ENCODE measurements at places on chromosomes 2 and 18.

- DNase-seq: no peak
Observed at GRCh38 chr2:135798762-135799161, 38.2 kb downstream of the LCT start.

DNA sequence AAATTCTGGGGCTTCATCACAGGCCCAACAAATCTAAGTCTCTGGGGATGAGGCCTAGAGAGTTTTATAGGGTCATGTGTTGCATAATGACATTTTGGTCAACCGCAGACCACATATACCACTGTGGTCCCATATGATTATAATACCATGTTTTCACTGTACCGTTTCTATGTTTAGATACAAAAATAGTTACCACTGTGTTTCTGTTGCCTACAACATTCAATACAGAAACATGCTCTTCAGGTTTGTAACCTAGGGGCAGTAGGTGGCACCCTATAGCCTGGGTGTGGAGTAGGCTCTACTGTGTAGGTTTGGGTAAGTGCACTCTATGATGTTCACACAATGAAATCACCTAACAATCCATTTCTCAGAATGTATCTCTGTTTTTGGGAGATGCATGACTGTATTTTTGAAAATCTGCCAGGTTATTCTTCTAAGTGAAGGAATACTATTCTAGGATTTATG lies 485.2 kb downstream of the PTPRM start:
- DNase-seq: peak; percentile 30

GRCh38 chr2:172957734-172958133 lies 117.9 kb upstream of the MAP3K20 start:
- DNase-seq: no peak

GRCh38 chr18:45980229-45980628 lies 13.1 kb upstream of the EPG5 start:
- DNase-seq: no peak

DNA sequence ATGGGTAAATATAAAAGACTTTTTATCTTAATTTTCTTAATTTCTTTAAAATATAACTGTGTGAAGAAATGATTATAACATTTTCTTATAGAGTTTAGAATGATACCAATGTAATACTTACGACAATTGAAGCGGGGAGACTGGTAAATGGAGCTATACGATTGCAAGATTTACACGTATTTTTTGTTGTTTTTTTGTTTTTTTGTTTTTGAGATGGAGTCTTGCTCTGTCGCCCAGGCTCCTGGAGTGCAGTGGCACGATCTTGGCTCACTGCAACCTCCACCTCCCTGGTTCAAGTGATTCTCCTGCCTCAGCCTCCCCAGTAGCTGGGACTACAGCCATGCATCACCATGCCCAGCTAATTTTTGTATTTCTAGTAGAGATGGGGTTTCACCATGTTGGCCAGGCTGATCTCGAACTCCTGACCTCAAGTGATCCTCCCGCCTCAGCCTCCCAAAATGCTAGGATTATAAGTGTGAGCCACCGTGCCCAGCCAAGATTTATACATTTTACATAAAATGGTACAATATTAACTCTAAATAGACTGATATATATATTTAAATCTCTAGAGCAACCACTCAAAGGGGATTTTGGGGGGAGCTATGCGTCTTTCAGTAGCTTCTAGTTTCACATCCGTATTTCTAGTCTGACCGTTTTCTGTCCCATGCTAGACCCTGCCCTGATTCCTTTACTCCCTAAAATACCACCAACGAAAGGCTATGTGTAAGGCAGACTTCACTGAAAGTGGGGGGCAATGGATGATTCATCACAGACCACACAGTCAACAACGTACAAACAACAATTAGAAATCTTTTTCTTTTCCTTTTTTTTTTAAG lies 28.2 kb upstream of the ATG16L1 start:
- DNase-seq: no peak

GRCh38 chr2:26725521-26725820 lies 32.9 kb downstream of the KCNK3 start:
- DNase-seq: no peak

GRCh38 chr18:12399231-12399630 lies 8.5 kb upstream of the PRELID3A start:
- DNase-seq: no peak

DNA sequence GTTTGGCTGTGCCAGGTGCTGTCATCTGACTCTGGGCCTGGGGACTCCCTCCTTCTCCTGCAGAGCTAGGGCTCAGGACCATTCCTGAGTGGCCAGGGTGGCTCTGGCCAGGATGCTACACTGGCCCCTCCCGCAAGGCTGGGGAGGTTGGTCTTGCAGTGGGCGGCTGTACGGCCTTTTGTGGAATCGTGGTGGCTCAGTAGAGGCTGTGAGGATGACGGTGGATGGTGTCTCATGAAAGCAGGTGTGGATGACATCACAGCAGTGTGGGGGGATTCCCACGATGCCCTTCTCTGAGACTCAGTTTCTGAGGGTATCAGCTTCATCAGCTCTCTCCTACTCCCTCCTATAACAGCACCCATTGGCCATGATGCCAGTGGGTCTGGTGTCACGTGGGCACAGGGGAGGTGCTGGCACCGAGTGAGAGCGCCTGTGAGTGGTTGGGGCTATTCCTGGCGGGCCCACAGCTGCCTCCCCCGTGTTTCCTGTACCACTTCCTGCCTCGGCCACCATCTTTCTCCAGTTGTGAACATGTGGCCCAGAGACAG lies 144.2 kb upstream of the HDAC4 start:
- DNase-seq: no peak

DNA sequence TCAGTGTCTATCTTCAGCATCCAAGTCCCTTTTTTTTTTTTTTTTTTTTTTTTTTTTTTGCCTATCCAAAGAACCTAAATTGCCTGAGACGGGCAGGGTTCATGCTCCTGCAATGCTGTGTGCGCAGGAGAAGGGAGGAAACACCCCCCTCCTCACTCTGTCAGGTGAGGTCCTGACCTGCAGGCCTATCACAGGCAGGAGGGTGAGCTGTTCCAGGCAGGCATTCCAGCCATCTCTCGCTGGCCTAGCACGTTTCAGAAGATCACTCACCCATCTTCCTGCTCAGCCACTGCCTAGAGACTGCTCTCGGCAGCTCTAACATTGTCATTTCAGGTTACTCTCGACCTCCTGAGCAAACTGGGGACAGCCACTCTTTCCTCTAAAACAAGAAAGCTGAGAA lies 48.4 kb upstream of the LAPTM4A start:
- DNase-seq: no peak

- DNase-seq: no peak
Observed at GRCh38 chr2:58553937-58554336, 312.8 kb upstream of the FANCL start.

DNA sequence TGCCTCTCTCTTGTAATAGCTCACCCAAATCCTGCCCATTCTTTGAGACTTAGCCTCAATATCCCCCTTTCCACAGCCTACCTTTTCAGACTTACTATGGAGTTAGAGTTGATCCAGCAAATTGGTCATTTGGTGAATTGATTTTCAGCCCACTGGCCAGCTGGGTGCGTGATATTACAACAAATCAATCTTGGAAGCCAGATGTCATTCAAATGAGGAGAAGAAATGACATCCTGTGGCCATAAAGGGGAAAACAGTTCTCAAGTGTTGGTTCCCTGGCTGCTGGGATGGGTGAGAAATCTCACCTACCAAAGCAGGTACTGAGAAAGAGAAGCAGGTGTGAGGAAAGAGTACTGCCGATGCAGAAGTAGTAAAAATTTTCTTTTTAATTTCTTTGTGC lies 36.7 kb upstream of the FOXI3 start:
- no peak for DNase-seq

DNA sequence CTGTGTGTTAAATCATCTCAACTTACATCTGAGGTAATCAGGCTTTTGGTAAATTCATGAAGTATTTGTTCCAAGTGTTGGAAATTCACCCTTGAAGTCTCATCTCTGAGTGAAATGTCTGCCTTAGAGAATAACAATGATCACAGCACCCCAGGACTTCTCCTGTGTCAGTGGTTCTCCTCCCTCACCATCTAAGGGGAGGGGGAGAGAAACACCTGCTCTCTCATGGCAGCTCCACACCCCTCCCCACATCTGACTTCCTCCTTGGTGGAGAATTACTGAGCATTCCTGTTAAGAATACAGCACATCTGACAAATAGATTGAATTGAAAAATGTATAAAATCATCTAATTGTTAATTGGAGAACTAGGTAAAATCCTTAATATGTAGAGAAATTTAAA lies 532.1 kb downstream of the RNF144A start:
- DNase-seq: no peak

GRCh38 chr2:162318328-162319180 lies at the start of gene IFIH1:
Gene IFIH1, minus strand, starts transcription at chr2:162318684. Its CDS starts 377 bp downstream, at chr2:162318307.
- DNase-seq: peak; percentile 91

GRCh38 chr2:4358837-4359236 lies 655.5 kb downstream of the DCDC2C start:
- DNase-seq: no peak

DNA sequence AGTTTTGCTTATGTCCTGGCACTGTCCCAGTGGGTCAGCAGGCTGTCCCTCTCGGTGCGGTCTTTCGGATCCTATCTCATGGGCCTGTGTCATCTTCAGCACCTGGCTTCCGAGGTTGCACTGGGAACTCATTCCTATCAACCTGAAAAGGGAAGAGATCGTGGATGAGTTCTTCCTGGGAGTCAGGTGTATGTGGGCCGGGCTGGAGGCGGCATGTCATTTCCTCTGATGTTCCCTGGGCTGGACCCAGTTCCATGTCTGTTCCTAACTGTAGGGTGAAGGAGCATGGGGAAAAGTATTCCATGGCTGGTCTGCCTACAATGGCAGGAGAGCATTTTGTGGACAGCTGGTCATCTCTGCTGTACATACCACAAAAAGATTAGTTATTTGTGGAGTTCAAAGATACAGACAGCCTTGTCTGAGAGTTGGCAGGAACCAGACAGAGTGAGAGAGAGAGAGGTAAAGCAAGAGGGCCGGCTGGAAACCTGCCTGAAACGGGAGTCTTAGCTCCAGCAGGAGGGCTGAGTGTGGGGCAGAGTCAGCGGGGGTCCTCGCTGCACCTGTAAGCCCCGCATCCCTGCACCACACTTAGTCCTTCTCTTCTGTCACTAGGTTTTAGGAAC lies 25.2 kb downstream of the FAM228A start:
- no peak for DNase-seq

DNA sequence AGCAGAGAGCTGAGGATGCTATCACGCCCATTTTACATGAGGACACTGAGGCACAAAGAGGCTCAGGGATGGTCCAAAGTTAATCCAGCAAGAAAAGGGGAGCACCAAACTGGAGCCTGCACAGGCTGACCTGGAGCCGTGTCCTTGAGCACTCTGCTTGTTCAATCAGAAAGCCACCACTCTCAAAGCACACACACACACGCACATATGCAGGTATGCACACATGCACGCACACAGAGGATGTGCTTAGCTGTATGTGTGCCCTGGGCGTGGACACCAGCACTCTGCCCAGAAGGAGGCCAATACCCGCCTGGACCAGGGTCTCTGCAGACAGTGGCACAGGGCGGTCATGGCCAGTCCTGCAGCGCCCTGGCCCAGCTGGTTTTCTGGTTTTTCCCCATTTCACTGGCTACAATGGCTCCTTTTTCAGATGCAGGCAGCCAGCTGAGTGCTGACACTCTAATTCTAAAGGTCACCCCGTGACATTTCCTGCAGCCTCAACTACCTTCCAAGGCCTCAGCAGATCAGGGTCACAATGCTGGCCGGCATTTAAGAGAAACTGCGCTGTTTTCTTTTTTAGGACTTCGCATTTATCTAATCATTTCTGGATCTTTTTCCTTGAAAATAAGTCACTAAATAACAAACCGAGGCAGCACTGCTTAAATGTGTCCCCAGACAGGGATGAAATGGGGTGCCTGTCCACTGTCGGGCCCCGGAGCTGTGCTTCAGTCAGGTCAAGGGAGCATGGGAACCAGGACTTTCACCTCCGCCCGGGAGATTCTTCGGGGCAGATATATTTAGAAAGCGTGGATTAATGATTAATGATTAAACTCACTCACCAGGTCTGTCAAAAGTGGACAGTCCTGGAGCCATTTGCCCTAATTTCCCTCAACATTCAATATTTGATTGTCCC lies 104.5 kb downstream of the HDAC4 start:
- DNase-seq: no peak

DNA sequence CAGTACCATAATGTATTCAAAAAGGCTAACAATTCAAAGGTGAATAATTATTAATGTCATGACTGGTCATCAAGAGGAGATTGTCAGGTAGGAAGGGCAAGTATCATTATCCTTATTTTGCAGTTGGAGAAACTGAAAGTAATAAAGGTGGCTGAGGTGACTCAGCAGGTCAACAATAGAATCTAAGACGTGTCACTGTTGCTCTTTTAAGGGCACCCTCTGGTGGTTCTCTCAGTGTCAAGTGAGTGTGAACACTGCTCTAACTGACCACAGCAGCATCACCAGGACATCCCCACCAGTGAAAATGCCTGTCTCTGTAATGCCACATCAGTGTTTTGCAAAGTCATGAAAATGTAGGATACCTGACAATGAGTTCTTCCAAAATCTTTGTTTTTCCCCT lies 69.7 kb downstream of the DCC start:
- no peak for DNase-seq

DNA sequence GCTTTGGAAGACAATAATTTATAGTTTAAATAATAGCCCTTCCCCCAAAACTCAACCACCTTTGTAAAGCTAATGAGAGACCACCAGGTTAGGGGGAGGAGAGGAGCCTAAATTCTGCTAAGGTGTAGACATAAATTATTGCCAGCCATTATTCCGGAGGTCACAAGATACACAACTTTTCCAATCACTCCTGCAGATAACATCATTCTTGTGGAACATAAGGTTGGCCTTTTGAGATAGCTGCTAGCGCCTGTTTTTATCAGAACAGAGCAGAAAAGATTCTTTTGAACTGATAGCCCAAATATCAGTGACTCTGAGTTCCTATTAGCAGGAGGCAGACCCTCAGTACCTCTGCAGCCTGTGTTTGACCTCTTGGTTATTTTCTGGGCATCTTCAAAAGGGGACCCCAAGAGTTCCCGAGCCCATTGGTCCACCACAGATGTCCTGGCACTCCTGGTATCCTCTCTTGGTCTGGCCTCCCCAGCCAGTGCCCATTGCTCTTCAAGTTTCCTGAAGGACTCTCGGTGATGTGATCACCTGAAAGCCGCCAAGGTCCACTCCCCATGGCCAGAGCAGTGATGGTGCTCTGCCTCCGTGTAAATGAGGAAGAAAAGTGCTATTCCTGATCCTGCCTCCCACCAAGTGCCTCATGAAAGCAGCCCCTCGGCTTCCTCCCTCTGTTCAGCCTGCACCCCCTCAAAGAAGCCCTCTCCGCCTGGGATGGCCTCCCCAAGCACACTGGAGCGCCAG lies 38.5 kb upstream of the LAPTM4A start:
- no peak for DNase-seq

DNA sequence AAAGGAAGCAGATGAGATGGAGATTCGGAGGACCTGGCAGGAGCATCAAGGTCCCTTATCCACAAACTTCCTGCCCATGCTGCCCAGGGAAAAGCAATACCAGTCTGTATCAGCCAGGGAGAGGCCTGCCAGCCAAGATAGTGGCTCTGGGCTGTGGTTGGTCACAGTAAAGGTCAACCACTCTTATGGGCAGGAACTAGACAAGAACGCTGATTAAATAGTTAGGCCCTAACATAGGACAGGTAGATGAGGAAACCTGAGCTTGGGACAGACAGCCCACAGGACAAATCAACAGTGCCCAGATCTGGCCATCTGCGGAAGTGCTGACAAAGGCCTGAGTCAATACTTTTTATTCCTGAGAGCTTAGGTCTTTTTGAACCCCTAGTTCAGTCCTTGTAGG lies 10.7 kb downstream of the PSTPIP2 start:
- DNase-seq: no peak

- peak; percentile 65 for DNase-seq
Observed at GRCh38 chr18:40935423-40935822, 1019.6 kb upstream of the PIK3C3 start.

- DNase-seq: no peak
Observed at GRCh38 chr2:224058048-224058775, 19.1 kb upstream of the SERPINE2 start.
